RPMI7951 (cell line): ENCODE measurements at places on chromosomes 7 and 10. TPM values are rescaled to one million over a fixed set of nuclear protein-coding genes. Genes with fewer than 3 reads are reported as not detected.

DNA sequence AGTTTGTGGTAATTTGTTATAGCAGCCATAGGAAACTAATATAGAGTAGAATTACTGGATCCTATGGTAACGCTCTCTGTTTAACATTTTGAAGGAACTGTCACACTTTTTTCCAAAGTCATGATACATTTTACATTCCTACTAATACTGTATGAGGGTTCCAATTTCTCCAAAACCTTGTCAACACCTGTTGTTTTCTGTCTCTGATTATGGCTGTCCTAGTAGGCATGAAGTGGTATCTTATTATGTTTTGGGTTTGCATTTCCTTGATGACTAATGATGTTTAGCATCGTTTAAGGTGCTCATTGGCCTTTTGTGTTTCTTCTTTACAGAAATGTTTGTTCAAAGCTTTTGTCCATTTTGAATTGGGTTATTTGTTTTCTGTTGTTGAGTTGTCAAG is 69.6 kb downstream of the VPS50 start:
- DNase-seq: no peak

DNA sequence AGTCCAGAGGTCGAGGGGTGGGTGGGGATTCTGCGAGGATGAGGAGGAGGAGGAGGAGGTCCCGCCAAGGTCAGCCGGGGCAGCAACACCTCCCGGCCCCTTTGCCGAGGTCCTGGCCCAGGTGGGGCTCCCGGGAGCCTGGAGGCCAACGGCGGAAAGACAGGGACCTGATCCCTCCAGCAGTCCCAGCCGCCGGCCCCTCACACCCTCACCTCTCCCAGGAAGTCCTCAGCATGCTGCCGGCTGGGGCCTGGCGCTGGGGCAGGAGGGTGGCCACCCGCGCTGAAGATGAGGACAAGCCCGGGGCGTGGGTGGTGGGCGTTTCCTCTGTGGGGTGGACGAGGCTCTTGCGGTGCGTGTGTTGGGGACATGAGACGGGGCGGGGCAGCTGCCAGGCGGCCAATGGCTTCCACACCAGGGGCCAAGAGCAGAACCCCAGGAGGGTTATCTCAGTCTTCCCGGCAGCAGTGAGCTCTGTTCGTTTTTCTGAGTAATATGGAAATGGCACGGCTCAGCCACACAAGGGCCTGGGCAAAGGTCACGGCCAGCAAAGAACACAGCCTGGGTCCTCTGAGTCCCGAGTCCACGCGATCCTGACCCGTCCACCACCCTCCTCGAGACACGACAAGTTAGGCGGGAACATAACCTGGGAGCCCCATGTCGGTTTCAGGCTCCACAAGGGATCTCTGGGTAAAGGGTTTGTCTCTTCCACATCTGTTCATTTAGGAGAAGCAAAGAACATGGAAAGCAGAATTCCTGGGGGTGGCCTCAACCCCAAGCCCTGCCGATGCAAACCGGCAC is 82.9 kb upstream of the PDGFA start:
- DNase-seq: no peak

GRCh38 chr10:12350167-12350872 is 973 bp downstream of the CAMK1D start:
- no peak for DNase-seq

- DNase-seq: no peak
Observed at GRCh38 chr7:2722591-2722990, 34.6 kb downstream of the AMZ1 start.

DNA sequence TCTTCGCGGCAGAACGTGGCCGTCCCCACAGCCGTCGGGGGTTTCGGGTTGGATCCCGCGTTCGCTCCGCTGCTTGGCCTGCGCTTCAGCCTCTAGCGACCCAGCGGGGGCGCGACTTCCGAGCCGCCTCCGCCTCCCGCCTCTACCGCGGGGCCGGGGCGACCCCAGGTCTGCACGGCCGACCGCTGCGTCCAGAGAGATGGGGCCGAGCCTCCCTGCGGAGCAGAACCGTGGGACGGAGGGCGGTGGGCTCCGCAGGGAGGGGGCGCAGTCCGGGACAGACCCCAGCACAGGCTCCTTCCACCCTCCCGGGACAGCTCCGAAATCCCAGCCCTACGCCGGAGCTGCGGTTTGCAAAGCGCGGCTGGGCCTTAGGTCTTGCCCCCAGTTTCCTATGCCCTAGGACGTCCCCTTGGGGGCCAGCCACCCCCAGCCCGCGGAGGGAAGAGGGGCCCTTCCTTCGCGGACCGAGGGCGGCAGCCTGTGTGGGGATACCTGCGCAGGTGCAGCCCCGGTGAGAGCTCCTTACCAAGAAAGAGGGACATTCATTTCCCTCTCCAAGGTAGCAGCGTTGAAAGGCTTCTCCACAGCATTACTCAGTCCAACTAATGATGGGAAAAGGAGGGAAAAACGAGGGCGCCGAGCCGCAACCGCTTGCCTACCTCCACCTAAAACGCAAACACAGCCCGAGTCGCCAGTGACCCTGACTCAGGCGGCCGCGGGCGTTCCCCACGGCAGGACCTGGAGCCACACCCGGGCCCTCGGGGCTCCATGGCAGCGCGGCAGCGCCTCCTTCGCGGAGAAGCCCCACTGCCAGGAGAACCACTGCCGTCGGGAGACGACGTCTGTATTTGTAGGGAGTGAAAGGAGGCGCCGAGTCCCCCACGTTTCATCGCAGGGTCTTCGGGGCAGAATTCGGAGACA is 115.7 kb downstream of the BMS1 start:
- no peak for DNase-seq

DNA sequence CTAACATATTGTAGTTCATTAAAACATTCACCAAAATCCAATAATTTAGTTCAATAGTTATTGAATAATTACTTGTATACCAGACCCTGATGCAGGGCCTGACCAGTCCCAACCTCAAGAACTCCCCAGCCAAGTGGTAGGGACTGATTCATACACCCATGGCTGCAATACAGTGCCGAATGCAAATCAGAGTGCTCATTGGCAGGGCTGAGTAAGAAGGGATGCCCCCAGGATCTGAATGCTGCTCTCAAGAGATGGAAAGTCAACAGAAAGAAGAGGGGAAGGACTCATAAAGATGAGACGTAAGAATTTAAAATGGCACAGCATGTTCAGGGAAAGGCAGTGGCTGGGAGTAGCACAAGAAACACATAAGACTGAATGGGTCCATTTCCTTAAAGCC is 29.9 kb downstream of the ZNF438 start:
- DNase-seq: peak; percentile 65

HOXA10 gene
- total RNA-seq: 12.9 and 18.7 TPM in 2 replicates

CALML5 gene
- not detected in 2 replicates for total RNA-seq

CLRN3 gene
- total RNA-seq: not detected in 2 replicates

ADGRA1 gene
- total RNA-seq: not detected in 2 replicates

COL28A1 gene
- total RNA-seq: under 0.01 TPM in 1 of 2 replicates, not detected in the other

ANXA8 gene
- 0.12 and 0.29 TPM in 2 replicates for total RNA-seq

NCAPG2 gene
- total RNA-seq: 52.4 and 55.7 TPM in 2 replicates
